ENCODE measurements at places on chromosomes 7 and 10.

DNA sequence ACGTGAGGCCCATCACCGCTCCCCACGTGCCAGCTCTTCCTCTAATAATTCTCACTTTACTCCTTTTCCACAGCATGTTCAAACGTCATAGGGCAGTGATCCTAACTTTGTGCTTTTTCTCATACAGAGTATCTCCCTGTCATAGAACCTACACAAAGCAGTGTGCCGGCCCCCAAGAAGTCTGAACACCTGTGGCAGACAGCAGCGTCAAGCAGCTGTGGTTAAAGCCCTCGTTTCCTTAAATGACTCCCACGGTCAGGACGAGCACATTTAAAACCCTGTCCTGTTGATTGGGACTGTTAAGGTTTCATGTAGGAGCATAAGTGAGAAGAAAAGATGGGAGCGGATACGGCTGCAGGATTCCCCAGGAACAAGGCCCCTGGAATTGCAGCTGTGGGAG, 267.2 kb downstream of the DIP2C start:
- no peak for DNase-seq

- no peak for DNase-seq
Measured at GRCh38 chr10:30784897-30785605, 155.5 kb upstream of the LYZL2 start.

GRCh38 chr10:124648131-124648475, 96.1 kb downstream of the FAM53B start:
- DNase-seq: no peak

GRCh38 chr7:27105301-27106031, 3.0 kb upstream of the HOXA2 start:
- DNase-seq: no peak

DNA sequence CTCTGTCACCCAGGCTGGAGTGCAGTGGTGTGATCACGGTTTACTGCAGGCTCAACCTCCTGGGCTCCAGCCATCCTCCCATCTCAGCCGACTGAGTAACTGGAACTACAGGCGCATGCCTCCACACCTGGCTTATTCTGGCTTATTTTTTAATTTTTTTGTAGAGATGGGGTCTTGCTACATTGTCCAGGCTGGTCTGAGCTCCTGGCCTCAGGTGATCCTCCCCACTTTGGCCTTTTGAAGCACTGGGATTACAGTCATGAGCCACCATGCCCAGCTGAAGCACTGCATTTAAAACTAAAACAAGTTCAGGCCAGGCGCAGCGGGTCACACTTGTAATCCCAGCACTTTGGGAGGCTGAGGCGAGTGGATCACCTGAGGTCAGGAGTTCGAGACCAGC, 8.0 kb downstream of the SH3PXD2A start:
- DNase-seq: no peak

DNA sequence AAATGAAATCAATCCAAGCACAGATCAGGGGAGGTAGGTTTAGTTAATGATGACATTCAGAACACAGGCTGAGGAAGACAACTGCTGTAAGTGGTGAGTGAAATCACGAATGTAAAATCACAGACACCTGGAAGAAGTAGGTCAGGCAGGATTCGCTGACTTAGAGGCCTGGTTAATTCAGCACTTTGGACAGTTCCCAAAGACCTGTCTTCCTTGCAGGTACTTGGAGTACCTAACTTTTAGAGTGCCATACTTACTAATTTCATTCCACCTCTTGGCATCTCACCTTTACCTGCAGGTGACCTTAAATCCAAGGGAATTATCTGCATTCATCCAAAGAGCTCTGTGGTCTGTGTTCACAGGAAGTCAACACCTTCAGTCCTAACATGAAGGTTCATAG, 822.3 kb downstream of the PHTF2 start:
- no peak for DNase-seq

DNA sequence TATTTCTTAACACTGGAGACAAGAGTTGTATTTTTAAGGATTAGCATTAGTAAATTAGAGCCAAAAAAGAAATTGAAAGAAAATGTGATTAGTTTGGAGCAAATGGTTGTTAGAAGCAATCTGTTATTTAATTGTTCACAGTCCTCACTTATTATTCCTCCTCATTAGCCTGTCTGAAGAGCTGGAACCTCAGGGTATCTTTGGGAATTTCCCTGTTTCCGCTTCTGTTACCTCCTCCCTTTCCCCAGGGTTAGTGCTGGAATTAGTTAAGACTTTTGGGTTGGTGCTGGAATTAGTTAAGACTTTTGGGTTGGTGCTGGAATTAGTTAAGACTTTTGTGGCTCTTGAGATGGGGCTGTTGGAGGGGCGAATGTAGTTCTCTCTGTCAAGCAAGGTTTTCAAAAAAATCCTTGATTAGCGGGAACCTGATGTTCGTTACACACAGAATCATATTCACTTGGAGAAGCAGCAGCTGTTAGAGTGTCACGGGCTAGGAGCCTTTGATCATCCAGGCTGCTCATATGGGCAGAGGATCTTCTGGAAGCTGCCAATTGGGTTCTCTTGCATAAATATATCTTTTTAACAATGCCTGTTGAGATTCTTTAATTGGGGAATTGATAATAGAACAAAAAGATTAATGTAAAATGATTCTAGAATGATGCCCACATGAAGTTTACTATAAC, 251.0 kb upstream of the NPSR1 start:
- no peak for DNase-seq
